ENCODE measurements at places on chromosomes 11 and 22. TPM values are rescaled to one million over a fixed set of nuclear protein-coding genes. Genes with fewer than 3 reads are reported as not detected.

PITPNM1 gene
- total RNA-seq = 167 TPM

RASL10A gene
- total RNA-seq = 1.2 TPM

TUBA8 gene
- 3.3 TPM for total RNA-seq

DNA sequence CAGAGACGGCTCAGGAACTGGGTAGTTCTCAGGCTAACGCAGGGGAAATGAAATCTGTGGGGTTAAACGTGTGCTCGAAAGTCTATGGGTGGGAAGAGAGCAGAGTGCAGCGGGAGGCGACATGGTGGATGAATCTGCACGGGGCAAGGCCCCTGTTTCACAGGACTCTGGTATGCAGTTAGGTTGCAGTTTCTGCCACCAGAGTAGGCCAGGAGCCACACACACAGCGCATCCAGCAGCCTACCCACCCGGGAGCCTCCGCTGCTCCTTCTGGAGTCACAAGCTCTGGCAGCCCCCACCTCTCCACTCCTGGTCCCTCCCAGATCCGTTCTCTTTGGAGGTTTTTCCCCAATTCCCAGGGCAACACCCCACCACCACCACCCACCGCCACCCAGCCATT, 27.0 kb downstream of the SPATA19 start:
- DNase-seq = no peak
- H3K27me3 ChIP-seq = peaks cover 18% of the 10 kb centered on the region
- no peak overlapping the region for H3K27ac ChIP-seq
- no peaks in the 10 kb centered on the region for H3K4me1 ChIP-seq

DNA sequence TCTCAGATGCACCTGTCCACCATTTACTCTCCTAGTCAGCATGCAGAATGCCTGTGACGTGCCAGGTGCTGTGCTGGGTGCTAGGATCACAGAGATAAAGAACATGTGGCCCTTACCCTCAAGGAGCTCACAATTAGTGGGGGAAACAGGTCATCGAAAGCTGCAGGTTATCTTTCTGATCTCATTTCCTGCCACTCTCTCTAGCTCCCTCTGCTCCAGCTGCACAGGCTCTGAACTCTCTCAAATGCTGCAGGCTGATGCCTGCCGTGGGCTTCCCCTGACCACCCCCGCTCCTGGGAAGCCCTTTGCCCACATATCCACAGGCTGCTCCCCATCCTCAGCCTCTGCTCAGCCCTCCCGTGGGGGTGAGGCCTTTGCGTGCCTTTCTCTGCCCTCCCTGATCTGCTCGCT, 29.6 kb downstream of the SHANK3 start:
- DNase-seq = no peak
- H3K4me1 ChIP-seq = peaks cover 5% of the 10 kb centered on the region
- no peaks in the 10 kb centered on the region for H3K27me3 ChIP-seq
- H3K27ac ChIP-seq = no peak overlapping the region
- no peaks in the 10 kb centered on the region for H3K36me3 ChIP-seq

DNA sequence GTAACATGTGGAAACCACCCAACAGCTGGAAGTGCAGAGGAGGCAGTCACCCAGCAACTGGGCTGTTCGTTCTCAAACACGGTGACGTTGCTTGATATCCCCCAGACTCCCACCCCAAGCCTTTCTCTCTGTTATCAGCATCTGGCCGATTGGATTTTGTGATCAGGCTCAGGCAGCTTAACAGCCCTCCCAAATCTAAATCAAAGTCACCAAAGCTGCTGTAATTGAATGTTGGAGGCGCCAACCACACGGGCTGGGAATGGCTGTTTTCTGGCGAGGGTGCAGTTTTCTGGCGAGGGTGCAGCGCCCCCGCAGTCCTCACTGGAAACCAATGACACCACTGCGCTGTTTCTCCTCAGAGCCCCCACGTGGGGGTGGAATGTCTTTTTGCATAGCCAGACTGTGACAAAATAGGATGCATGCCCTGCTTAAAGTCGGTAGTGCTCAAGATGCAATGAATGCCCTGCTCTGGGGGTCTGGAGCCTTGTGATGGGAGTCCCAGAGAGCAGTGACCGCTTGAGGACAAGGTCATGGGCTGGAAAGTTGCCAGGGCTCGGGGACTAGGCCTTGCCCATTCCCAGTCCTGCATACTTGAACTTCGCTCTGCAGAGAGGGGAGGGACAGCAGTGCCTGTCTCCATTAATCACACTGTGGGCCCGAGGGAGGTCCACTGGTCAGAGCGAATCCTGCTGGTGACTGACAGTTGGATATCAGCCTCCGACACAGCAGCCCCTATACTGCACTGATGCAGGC, 105.3 kb downstream of the MORC2 start:
- H3K4me1 ChIP-seq = no peaks in the 10 kb centered on the region
- H3K27me3 ChIP-seq = no peaks in the 10 kb centered on the region
- H3K27ac ChIP-seq = no peak overlapping the region

GRCh38 chr11:83427501-83427900, 141.3 kb upstream of the CCDC90B start:
- no peaks in the 10 kb centered on the region for H3K4me1 ChIP-seq
- no peak overlapping the region for H3K4me3 ChIP-seq
- H3K27me3 ChIP-seq = no peaks in the 10 kb centered on the region
- DNase-seq = no peak
- no peaks in the 10 kb centered on the region for H3K36me3 ChIP-seq
